SK-N-SH (cell line): ENCODE measurements at places on chromosomes 2 and 18. TPM values are rescaled to one million over a fixed set of nuclear protein-coding genes. Genes with fewer than 3 reads are reported as not detected.

DNA sequence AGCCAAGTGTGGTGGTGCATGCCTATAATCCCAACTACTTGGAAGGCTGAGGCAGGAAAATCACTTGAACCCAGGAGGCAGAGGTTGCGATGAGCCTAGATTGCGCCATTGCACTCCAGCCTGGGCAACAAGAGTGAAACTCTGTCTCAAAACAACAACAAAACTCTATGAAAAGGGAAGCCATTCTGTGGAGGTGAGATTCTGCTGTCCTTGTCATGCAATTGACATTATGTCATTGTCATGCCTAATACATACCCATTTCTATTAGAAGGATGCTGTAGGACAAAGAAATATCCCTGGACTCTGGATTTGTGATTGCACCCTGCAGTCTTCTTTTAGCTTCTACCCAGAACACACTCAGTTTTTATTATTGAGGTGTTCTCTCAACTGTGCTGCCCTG is 8.6 kb downstream of the RASGRP3 start:
- DNase-seq = no peak

Gene IHH
- 0.03 TPM in 1 of 2 replicates, not detected in the other for polyA plus RNA-seq

Gene RNU2-63P
- polyA plus RNA-seq = not detected in 2 replicates

Gene CD207
- 0.33 and 0.62 TPM in 2 replicates for polyA plus RNA-seq
